Mesothelial cell of epicardium (in vitro differentiated cells): ENCODE measurements at places on chromosomes 13 and 19.

DNA sequence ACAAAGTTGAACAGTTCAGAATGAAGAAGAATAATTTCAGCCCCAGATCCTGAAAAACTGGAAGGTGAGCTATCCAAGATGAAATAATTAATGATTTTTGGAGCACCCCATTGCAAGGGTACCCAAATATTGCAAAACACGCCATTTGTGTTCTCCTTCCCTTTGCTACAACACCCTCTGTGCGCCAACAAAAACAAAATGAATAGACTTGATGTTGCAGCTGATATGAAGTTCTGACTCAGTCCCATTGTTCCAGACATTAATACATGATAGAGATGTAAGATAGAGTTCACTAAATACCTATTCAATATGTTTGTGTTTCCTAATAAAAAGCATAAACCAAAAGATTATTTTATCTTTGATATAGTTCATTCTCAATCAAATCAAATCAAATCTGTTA lies 287.5 kb upstream of the SOX21 start:
- no peak for DNase-seq

DNA sequence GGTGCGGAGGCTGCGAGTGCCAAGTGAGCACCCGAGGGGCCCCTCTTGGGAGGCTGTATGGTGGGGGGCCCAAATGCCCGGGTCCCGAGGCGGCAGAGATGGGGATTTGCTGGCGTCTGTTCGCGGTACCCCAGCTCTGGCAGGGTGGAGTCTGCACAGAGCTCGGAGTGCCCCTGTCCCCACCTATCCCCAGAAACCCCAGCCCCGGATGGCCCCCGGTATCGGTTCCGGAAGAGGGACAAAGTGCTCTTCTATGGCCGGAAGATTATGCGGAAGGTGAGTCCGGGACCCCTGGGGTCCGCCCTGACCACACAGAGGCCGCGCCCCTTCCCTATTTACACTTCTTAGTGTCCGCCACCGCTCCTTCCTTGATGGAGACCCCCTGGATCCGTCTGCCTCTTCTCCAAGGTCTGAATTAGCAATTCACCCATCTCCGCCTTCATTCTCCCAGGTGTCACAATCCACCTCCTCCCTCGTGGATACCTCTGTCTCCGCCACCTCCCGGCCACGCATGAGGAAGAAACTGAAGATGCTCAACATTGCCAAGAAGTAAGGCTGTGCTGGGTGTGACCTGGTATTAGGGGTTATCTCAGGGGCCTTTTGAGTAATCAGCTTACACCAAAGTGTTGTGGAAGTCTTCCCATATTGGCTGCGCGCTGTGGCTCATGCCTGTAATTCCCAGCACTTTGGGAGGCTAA lies 630 bp downstream of the PNPLA6 start:
- DNase-seq, result no peak

GRCh38 chr13:50682002-50682401 lies 161.5 kb downstream of the DLEU7 start:
- no peak for DNase-seq

DNA sequence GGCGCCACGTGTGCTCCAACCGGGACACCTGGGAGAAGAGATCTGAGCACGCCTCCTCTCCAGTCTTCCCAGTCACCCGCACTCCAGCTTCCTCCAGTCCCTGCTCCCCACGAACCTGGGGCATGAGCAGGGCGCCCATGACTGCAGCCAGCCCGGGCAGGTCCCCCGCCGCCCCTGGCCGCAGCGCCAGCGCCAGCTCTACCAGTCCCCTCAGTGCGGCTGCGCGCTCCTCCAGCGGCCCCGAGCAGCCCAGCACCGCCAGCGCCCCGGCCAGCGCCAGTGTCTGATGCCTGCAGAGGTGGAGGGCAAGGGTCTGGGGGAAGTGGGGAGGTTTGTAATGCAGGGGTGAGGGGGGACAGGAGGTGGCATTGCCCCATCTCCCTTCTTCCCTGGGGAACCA lies 13.1 kb downstream of the SH2D3A start:
- no peak for DNase-seq

GRCh38 chr19:40416918-40417642 lies 3.9 kb upstream of the PRX start:
- DNase-seq, result no peak

GRCh38 chr19:10142701-10143375 lies 23.1 kb upstream of the EIF3G start:
- no peak for DNase-seq

- DNase-seq, result no peak
These were observed 416 bp downstream of the BCKDHA start for GRCh38 chr19:41398050-41398418.

DNA sequence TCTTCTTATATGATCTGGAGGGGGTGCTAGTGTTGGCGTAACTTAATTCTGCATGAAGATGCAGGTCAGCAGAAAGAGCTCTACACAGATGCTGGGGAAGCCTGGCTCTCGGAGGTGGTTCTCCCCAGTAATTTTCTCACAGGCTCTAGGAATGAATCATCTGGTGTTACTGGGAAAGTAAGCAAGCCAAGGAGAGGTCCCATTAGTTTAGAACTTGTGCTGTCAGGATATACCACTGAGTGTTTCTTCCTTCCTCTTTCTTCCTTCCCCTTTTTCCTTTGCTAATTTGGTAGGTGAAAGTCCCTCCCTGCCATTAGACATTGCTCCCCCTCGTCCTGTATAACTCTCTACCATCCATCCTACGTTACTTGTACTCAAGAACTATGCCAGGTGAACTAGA lies 68.3 kb downstream of the ATP8A2 start:
- DNase-seq, result no peak

- no peak for DNase-seq
These were observed 106.1 kb downstream of the RGCC start for GRCh38 chr13:41563341-41563983.

GRCh38 chr13:24112791-24113190 lies 47.7 kb upstream of the SPATA13 start:
- no peak for DNase-seq

DNA sequence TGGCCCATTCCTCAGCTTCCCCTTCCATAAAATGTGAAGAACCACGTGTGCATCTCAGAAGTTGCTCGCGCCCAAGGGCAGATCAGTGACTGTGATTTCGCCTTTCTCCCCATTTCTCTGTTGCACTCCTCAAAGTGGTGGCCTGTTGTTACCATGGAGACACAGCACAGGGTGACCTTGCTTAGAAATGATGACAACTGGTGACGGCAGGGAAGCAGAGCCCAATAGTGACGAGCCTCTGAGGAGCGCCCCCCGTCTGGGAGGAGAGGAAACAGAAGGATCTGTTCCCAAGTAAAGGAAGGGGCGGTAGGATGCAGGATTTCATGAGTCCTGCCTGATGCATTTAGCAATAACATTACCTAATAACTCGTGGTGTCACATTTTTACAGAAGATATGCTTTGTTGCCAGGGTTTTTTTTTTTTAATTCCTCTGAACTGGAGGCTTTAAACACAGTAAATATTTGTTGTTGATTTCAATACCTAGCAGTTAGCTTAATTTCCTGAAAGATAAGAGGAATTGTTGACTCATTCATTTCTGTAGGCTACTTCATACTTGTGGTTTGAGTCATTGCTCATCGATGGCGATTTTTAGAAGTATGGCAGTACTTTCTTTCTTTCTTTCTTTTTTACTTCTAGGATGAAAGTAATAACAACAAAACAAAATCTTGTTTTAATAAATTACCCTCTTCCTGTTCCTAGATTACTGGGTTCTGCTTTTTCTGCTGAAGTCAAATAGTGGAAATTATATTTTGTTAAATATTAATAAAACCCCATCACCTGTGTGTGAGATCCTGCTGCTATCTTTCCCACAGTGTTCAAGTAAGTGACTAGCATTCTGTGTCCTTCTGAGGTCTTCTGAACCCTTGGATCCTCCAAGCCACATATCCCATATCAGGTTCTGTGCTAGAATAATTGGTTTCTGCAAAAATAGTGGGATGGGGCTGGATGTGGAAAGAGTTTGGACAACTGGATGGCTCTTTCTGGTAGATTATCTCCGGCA lies 36.0 kb downstream of the MBNL2 start:
- no peak for DNase-seq

GRCh38 chr13:21069561-21070004 lies 8.2 kb upstream of the LATS2 start:
- no peak for DNase-seq

DNA sequence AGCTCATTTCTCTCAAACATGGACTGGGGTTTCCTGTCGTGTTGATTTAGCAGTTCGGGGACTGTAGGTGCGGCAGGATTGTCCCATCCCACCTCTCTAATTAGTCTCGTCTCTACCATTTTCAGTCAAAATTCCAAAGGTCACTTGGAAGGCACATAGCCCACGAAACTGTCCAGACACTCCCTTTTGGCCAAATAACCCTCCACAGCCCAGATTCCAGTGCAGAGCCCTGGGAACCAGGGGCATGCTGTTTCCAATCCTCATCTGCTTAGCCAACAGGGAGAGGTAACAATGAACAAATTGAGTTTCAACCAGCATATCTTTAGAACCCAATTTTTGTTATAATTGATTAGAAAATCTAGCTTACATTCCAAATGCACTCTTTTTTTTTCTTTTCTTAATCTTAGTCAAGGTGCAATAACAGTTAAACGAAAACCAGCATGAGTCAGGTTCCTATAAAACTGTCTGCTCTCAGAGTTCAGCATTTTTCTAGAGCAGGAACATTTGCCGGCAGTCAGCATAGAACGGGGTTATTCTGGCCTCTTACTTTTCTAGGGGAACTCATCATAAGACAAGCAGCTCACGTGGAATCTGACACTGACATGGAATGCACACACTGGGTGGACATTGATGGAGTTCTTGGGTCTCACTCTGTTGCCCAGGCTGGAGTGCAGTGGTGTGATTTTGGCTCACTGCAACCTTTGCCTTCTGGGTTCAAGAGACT lies 14.4 kb upstream of the CEBPA start:
- no peak for DNase-seq

DNA sequence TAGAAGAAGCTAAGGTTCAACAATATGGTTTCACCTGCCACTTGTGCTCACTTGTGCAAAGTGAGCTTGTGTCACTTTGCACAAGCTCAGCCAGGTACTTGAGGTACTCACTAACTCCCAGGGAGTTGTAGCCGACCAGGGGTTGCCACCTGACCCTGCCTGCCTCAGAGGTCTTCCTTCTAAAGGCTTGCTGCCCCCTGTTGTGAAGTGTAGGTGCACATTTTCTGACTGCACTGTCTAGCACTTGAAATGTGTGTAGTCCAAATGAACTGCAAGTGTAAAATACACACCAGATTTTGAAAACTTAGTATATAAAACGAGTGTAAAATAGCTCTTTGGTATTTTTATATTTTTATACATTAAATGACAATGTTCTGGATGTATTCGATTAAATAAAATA lies 230.8 kb downstream of the DLEU7 start:
- no peak for DNase-seq

DNA sequence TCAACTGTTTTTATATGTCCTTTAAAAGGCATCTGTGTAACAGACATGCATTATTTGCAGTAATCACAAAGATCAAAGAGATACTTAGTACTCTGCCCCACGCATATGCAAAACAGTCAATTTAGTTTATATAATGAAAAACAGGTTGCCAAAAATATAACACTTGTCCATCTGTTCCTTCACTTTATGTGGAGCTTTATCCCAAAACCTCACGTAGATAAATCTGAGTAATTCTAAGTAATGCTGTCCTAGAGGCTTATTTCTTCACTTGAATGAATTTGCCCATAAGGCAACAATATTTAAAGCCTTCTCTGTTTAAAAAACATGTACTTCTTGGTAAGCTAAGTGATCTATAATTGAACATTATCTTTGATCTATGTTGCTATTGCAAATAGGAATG lies 20.3 kb upstream of the SLITRK6 start:
- no peak for DNase-seq

DNA sequence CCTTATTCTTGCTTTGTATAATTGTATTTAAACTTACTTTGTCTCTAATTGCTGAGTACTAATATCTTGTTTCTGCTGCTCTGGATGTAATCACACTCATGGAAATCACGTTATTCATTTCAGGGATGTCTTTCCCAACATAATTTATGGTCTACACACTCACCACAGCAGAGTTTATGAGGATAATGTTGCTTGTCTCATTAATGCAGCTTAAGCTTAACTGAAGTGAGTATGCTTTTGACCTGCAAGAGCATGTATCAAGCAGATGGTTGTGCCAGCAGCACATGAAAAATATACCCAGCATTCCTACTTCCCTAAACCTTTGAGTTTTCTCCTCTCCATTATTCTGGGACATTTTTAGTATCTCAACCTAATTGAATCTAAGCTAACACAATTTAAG lies 1080.9 kb downstream of the SLITRK5 start:
- no peak for DNase-seq

DNA sequence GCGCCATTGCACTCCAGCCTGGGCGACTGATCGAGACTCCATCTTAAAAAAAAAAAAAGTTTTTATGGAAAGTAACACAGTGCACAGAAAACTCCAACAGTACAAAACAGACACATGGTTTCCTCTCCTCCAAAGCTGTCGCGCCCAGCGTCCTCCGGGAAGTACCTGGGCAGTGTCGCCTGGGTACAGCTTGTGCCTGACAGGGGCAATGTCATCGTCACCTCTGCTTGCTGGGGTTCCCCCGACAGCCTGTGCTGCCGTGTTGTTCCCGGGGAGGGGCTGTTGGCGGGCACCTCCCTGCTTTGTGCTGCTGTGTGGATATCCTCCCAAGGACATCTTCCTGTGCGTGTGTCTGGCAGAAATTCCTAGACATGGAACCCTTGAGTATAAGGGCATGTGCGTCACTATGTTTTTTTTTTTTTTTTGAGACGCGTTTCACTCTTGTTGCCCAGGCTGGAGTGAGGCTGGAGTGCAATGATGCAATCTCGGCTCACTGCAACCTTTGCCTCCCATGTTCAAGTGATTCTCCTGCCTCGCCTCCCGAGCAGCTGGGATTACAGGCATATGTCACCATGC lies 2.4 kb upstream of the F2RL3 start:
- DNase-seq, result no peak

DNA sequence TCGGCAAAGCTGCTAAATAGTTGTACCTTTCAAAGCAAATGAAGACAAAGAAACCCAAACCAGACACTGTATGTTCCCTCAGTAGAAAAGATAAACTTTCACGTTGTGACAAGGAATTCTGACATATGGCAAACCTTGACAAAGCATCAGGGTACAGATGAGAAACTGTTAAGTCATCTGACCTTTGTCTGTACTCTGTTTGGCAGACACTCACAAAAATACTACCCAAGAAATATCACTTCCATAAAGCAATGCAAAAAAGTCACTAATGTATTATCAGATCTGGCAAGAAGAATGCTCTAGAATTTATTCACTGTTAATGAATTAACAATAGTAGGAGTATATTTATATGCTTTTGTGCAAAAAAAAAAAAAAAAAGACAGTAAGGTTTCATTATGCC lies 843.7 kb downstream of the DIAPH3 start:
- DNase-seq, result no peak

DNA sequence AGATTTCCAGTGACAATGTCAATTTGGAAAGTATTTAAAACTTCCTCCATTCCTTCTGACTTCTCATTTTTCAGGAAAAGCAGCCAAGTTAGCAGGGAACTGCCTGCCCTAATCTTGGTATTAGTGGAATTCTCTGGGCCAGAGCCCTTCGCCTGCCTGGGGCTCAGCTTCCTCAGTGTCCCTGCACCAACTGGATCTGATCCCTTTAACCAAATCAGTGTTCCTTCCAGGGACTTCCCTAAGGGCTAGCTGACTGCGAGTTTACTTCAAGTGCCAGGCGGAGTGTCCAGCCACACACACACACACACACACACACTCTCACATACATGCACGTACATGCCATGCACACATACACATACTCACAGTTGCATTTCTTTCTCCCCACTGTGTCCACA lies 20.0 kb downstream of the RAB20 start:
- DNase-seq, result no peak
